ENCODE measurements at places on chromosomes 1 and 21. TPM values are rescaled to one million over a fixed set of nuclear protein-coding genes. Genes with fewer than 3 reads are reported as not detected.

DNA sequence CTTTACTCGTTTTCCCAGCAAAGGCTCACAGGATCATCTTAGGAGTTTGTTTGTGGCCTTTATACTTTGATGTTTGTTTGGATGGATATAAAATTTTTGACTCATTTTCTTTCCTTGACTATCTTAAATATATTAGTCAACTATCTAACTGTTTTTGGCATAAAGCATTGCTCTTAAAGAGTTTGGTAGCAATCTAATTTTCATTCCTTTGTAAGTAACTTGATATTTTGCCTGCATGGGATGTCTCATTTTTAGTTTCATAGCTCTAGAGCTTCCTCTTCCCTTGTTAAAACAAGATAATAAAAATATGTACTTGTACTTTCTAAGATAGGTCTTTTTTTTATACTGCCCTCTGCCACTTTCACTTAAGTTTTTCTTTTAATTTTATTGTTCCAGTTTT is 161.9 kb downstream of the MAGI3 start:
- DNase-seq: peak; percentile 11

DNA sequence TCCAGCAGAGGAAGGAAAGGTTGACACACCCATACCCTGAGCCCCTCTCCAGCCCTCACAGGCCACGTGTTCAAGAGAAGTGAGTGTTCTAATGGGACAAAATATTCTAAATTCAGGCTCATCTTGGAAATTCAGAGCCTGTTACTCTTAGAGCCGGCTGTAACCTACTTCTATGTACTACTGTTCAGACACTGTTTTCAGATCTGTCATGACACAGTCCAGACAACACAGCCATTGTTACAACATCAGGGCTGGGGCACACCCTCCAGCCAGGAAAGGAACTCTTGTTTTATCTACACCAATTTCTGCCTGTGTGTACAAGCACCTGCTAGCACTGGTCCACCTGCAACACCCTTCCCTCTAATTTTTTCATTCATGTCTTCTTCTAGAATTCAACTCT is 145.4 kb upstream of the C8B start:
- DNase-seq: no peak

- no peak for DNase-seq
Observed at GRCh38 chr1:11606775-11607174, 47.5 kb downstream of the FBXO2 start.

DNA sequence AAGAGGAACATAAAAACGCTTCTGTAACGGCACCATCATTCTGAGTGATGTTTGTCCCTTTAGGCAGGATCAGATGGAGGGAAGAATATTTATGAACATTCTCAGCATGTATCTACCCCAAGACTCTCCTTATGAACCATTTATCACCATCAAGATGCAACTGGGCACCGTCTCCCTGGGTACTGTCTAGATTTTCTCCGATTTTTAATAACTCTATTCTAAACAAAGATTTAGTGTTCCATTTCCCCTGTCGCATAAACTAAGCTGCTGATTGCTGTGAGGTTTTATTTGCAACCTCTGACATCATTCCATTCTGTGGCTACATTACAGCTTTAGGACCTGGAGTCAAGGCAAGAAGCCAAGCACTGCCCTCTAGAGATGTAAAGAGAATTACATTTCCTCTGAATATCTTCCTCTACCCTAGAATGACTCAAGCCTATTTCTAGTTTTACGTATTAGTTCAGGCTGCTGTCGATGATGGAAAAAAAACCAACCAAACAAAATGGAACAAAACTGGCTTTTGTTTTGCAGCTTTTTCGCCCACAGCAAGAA is 130.1 kb upstream of the MAP1LC3C start:
- peak; percentile 12 for DNase-seq

- no peak for DNase-seq
Observed at GRCh38 chr1:208528578-208529240, 284.5 kb upstream of the PLXNA2 start.

DNA sequence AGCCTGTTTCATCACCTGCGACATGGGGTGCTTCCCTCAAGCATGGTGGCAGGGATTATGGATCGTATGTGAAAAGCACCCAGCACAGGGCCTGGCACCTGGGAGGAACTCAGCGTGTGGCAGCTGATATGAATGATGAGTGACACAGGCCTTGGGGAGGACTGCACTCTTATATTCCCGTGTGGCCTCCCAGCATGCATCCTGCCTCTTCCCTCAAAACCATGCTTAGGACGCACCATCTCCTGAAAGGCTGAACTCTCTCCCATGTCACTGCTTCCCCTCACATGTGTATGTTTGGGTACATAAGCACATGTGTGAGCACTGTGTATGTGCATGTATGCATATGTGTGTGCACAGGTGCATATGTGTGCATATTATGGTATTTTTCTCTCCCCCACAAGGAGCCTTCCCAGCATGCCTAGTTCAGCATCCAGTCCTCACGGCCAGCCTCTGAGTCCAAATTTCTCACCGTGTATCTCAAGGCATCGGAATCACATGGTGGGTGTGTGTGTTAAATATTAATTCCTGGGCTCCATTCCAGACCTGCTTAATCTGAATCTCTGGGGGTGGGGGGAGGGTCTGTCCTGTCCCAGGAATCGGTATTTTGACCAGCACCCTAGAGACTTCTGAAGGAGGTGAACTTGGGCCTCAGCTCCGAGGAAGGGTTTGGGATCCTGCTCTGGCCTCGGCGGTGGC is 12.8 kb downstream of the MYOM3 start:
- no peak for DNase-seq

GRCh38 chr1:245879091-245879490 is 628.0 kb downstream of the SMYD3 start:
- DNase-seq: no peak

GRCh38 chr1:5477716-5478115 is 514.5 kb downstream of the NPHP4 start:
- no peak for DNase-seq

DNA sequence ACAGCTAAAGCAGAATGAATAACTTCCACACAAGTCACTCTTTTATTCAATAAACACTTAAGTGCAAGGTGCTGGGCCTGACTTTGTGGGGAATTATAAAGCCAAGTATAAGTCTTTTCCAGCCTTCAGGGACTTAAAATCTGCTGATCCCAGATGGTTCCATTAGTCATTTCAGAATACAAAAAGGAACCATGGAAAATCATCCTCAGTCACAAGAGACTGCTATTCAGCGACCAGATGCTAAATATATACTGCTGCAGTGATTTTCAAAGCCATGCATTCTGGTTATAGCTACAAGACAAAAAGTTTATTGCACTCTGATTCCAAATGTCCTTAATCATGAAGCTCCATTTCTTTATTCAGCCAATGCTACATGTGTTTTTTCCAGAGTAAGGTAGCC is 25.7 kb downstream of the GLMN start:
- DNase-seq: no peak

- DNase-seq: peak; percentile 51
Observed at GRCh38 chr1:11352816-11353799, 80.1 kb downstream of the UBIAD1 start.

DNA sequence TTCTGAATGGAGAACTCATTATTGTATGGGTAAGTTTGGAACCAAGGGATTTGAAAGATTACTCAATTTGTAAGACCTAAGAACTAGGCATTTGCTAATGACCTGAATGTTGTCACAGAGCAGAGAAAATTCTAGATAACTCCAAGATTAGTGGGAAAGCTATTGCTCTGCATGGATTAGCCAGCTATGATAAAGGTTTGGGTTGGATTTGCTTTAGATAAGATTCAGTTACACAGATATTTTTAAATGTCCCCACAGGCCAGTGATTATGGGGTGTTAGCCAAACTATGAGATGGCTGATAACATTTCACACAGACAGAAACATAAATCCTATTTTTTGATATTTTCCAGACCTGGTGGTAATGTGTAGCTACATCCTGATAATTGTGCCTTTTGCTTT is 88.2 kb downstream of the NTPCR start:
- DNase-seq: no peak

GRCh38 chr1:190067592-190067991 is 410.1 kb downstream of the BRINP3 start:
- no peak for DNase-seq

- no peak for DNase-seq
Observed at GRCh38 chr1:155966135-155966534, 12.2 kb downstream of the ARHGEF2 start.

- DNase-seq: no peak
Observed at GRCh38 chr1:158752155-158752712, 2.3 kb upstream of the OR6K6 start.

DNA sequence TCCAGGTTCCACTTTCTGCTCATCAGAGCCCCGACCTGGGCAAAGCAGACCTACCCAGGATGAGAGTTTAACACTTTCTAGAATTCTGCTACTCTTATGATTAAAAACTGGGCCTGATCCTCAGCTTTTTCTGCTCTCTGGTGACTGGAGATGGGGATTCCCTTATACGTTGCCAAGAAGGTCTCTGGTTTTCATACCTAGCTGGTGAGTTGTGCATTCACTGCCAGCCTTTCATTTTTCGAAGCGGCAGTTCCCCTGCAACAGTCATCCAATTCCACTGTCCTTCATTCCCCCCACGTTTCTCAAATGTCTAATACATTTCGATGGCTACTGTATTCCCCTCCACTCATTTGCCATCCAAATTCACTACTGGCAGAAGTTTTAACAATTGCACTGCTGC is 135.3 kb downstream of the ADSS2 start:
- DNase-seq: no peak

GRCh38 chr1:101284021-101284420 is 47.2 kb downstream of the S1PR1 start:
- no peak for DNase-seq

- no peak for DNase-seq
Observed at GRCh38 chr1:45325851-45326506, 716 bp upstream of the HPDL start.

DNA sequence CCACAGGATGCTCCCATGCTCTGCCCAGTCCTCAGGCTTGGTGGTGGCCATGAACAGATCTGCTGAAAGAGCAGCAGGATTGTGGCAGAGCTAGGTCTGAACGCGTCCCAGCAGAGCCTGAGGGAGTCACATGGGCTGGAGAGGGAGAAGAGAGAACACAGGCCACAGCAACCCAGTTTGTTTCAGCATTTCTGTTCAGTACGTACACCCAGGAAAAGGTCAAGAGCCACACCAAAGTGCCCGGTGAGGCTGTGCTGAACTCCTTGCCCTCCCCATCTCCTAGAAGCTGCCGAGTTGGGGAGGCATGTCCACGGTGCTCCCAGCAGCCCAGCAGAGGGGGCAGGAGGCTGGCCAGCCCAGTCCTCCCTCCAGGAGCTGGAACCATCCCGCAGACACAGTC is 5.5 kb downstream of the PKP1 start:
- no peak for DNase-seq

Gene OR14K1
- not detected for total RNA-seq

Gene CNR2
- total RNA-seq: 0.57 TPM

Gene ANGPTL3
- 0.41 TPM for total RNA-seq

Gene USP24
- total RNA-seq: 49.2 TPM

Gene TSPAN2
- total RNA-seq: 9.9 TPM

Gene GJB3
- 8.8 TPM for total RNA-seq

Gene TDRD10
- total RNA-seq: 4.7 TPM

All from kidney (tissue), 22 donors.